ENCODE measurements at places on chromosomes 16 and 17. TPM values are rescaled to one million over a fixed set of nuclear protein-coding genes. Genes with fewer than 3 reads are reported as not detected.

DNA sequence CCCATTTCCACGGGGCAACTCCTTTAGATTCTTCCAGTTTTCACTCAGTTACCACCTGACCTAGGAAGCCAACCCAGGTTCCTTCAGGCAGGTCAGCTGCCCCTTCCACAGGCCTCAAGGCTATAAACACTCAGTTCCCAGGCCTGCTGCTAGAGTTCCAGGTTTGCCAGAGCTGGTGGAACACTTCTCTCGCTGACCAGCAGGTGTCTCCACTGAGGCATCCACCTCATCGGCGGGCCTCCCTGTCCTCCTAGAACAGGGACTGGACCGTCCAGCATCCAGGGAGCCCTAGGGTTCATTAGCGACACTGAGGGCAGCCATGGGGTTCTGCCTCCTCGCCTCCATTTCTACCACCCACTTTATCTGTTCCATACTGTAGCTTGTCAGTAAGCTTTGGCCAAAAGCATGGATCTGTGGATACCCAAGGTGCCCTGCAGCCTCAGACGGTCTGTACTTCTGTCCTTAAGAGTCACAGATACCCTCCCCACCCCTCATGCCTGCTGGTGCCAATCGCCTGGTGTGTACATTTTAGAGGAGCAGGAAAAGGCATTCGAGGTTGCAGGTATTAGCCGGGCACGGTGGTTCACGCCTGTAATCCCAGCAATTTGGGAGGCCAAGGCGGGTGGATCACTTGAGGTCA, 29.0 kb downstream of the PIMREG start:
- peak; percentile 80 for DNase-seq
- no peaks in the 10 kb centered on the region for H3K4me1 ChIP-seq
- no peaks in the 10 kb centered on the region for H3K27me3 ChIP-seq
- H3K4me3 ChIP-seq: no peak overlapping the region
- no peaks in the 10 kb centered on the region for H3K36me3 ChIP-seq

- DNase-seq: peak; percentile 35
- peak overlapping the region; percentile 34 for H3K27ac ChIP-seq
- H3K36me3 ChIP-seq: no peaks in the 10 kb centered on the region
- no peaks in the 10 kb centered on the region for H3K27me3 ChIP-seq
- peaks cover 78% of the 10 kb centered on the region for H3K4me1 ChIP-seq
These were observed 1.9 kb downstream of the CIITA start for GRCh38 chr16:10878644-10879501.

The TBC1D28 gene
- total RNA-seq: not detected

GRCh38 chr17:48727415-48728175, 955 bp downstream of the HOXB13 start:
- H3K4me1 ChIP-seq: peaks cover 43% of the 10 kb centered on the region
- H3K27me3 ChIP-seq: peaks cover 86% of the 10 kb centered on the region
- no peak overlapping the region for H3K4me3 ChIP-seq
- H3K27ac ChIP-seq: no peak overlapping the region
- H3K36me3 ChIP-seq: no peaks in the 10 kb centered on the region

The CALB2 gene
- not detected for total RNA-seq

Data from natural killer cell (primary cell).